ENCODE measurements at places on chromosomes 12 and 14.

GRCh38 chr12:76244300-76244699 lies 103.9 kb downstream of the BBS10 start:
- no peak for DNase-seq

DNA sequence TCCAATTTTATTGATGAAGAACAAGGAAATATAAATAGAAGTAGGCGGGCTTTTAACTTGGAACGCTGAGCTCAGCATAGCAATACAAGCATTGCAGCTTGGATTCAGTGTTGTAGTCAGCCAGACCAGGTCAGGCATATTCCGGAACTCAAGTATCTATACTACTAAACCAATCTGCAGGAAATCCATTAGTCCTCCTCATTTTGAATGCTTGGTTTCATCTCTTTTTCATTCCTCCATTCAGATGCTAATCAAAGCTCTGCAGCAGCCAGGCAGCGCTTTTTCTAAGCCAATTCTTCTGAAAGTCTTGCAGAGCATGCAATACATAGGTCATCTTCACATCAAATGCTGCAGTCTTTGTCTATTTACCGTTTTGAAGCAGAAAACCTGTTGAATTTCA lies 49.0 kb downstream of the KIF21A start:
- no peak for DNase-seq

DNA sequence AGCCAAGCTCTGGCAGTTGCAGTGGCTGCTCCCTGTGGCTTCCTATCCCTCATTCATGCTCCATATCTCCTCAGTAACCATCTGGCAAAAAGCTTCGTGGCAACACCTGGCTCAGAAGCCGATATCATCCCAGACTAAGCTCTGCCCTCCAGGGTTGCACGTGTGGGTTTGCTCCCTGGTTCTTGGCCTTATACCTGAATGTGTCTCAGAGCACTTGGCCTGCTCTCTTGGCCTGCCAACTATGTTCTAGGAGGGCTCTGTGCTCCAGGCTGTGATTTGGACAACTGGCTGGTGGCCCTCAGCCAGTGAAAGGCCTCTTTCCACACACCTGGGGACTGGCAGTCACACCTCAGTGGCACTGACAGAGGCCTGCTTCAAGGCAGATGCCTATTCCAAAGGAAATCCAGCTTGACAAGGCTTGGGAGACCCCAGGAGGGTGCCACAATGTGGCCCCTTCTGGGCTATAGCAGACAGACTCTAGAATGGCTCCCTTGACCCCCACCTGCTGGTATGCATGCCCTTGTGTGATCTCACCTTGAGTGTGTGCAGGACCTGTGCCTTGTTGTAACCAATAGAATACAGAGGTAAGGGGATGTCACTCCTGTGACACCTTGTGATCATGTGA lies 10.5 kb downstream of the PLD4 start:
- DNase-seq = no peak

- no peak for DNase-seq
Measured at GRCh38 chr14:95871531-95871930, 5.1 kb upstream of the TUNAR start.

GRCh38 chr12:12270226-12270625 lies 3.4 kb upstream of the LRP6 start:
- DNase-seq = no peak

DNA sequence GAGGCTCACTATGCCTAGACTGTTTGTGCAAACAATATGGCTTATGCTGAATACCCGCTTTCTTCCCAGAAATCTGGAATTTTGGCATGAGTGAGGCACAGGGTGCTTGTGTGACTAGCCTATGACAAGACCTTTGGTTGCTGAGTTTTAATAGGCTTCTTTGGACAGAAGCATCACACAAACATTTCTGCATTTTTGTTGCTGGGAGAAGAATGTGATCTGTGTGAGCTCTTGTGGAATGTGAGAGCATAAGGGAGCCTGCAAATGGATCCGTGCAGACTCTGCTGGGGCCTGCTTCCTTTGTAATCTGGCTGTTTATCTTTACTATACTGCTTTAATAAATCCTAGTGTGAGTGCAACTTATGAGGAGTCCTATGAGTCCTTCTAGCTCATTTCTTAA lies 83.0 kb upstream of the ZDHHC17 start:
- DNase-seq = no peak

GRCh38 chr14:22524115-22524783 lies 64.8 kb downstream of the DAD1 start:
- no peak for DNase-seq

DNA sequence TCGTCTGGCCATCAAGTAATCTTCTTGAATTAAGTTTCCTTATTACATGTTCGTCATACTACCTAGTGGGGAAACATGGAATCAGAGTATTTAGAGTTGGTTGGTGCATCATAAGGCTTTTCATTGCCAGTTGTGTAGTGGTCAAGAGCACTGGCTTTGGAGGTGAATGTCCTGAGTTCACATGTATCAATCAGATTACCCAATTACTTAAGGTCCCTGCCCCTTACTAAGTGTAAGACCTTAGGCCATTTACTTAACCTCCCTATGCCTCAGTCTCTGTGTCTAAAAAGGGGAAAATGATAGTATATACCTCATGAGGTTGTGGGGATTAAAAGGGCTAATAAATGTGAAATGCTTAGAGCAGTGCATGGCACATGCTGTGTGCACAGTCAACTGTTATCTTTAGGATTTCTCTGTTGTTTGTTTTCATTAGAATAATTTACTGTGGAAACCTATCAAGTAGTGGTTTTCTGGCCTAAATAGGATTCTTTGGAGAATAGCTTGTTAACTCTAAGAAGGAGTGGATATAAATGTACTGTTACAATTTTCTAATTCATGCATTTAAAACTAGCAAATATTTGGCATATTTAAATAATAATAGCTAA lies 27.0 kb downstream of the MSRB3 start:
- DNase-seq = no peak

GRCh38 chr12:15984097-15984800 lies 73.1 kb downstream of the DERA start:
- no peak for DNase-seq

DNA sequence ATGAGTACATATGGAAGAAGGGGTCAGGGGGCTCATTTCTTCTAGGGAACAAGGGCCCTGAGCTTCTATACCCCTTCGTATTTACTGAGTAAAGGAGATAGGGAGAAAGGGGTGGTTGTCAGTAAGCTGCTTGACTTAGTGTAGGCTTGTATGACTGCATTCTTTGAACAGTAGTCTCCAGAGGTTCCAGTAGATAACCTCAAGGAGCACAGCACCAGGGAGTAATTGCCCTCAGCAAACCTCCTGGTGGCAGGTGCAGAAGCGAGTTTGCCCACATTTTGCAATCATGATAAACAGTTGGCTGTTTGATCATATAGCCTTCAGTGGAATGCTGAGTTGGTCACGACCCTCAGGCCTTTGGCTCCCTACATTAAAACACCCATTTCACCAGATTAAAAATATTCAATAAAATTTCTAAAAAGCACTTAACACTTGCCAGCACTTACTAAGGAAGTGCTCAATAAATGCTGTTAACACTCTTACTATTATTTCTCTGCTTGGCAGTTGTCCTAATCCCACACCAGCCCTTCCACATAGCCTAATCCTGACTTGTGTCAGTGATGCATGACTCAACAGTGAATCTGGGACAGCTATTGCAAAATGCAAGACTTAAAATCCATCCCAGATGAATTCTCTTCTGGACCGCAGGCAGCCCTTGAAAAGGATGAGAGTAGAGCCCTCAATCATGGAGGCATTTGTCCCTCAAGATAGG lies 3.7 kb upstream of the DHRS4L2 start:
- DNase-seq = no peak

GRCh38 chr12:83826112-83826511 lies 1086.5 kb downstream of the SLC6A15 start:
- no peak for DNase-seq

- DNase-seq = no peak
Measured at GRCh38 chr14:65206448-65207096, 104.3 kb upstream of the MAX start.

DNA sequence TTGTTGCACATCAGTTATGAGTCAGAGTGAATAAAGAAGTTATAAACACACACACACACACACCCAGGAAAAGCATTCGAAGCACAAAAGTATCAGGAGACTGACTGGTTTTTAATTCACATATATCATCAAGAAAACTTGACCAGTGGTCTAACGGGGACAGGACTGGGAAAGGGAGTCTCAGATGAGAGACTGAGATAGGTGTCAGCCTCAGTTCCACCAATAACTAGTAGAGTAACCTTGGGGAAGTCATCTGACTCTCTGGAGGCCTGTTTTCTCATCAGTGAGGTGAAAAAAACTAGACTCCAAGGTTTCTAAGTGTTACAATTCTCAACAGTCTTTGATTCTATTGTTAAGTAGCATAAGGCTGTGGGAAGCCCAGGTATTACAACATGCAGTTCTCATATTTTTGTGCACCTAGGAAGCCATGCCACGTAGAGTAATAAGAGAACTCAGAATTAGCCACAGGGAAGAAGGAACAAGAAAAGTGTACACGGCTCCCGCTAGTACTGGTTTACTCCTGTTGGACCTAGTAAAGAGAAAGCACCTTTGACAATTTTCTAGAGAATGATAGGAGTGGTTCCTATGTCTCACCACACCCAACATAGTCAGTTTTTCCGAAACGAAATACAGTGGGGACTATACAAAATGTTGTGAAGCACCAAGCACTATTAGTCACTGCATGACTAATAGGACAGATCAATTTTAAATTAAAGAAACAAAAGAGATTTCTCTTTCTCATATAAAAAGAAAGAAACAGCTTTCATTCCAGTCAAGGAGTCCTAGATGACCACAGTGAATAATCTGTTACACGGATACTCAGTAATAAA lies 5.0 kb downstream of the PPTC7 start:
- no peak for DNase-seq

DNA sequence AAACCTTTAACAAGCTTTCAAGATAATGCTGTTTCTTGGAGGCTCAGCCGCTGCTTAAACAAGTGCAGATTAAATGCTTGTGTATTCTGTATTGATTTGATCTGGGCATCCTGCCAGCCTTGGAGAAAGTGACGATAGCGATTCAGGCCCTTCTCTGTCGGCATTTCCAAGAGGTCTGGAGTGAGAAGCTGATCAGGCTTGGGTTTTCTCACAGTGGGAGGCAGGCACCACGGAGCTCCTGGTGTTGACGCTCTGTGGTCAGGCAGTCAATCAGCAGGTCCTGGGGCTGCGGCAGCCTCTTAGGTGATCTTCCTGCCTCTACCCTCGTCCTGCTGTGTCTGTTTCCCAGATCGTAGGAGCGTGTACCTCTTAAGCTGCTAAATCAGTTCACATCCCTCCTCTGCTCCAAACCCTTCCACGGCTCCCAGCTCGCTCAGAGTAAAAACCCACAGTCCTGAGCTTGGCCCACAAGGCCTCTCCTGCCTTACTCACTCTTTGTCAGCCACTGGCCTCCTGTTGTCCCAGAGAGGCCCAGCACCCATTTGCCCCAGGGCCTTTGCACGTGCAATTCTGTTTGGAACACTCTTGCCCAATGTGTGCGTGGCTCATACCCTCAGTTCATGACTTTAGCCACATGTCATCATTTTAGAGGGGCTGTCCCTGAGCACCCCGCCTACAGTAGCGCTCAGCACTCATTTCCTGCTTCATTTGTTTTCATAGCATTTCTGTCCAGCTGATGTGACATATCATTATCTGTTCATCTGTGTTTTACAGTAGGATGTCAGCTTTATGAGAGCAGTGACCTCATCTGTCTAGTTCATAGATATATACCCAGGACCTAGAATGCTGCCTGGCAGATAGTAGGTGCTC lies 155.4 kb downstream of the AACS start:
- DNase-seq = no peak

DNA sequence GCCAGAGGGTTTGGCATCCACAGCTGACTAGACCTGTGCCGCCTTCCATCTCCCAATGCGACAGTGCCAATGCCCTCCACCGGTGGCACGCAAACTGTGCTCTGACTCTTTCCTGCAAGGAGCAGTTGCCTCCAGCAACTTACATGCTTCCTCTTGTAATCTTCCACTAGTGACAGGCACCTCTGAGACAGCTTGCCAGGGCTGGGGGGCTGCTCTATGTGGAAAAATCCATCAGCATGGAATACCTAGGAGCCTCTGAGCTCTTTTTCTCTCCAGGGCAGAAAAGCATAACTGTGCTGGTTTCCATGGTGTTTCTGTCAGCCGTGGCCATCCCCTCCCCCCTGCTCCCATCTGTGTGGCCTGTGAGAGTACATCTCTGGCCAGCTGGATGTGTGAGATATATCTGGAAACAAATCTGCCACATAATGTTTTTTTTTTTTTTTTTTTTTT lies 110.6 kb downstream of the MYRFL start:
- DNase-seq = no peak

GRCh38 chr12:10623131-10623530 lies 9.7 kb upstream of the MAGOHB start:
- DNase-seq = no peak

GRCh38 chr14:78633752-78634151 lies 463.6 kb downstream of the NRXN3 start:
- no peak for DNase-seq

- no peak for DNase-seq
Measured at GRCh38 chr12:131432532-131433260, 278.2 kb upstream of the SFSWAP start.

DNA sequence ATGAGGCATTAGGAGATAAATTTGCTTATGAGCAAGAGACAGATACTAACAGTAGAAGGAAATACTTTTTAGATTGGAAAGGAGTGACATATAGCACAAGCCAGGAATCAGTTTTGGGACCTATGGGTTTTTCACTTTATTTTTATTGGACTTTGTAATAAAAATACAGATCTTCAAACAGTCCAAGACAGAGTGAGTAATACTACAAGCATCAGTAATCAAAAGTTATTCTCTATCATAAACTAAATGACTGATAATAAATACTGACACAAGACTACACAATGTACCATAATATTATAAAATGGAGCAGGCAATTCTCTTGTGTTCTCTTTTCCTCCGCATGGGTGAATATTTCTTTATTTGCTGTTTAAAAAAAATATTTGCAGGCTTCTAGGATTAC lies 85.8 kb downstream of the DERA start:
- no peak for DNase-seq
